ENCODE measurements at places on chromosomes 16 and 17.

GRCh38 chr17:52106072-52106471 lies 52.4 kb downstream of the CA10 start:
- DNase-seq: no peak

DNA sequence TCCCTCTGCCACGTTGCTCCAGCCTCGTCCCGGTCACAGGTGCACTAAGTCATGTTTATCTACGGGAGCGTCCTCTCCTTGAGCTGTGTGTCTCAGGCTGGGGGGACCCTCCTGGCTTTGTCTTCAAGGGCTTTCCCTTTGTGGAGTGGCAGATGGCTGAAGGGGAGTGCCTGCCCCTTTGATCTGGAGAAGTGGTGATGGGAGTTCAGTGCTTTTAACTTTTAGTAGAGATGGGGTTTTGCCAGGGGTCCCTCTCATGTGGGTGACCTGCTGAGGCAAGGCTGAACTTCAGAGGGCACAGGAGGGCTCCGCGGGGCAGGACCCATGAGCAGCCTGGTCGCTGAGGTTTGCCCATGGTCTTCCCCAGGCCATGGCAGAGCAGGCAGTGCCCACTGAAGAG lies 73.1 kb upstream of the CDC42EP4 start:
- DNase-seq: no peak

GRCh38 chr17:66636111-66636510 lies 198.8 kb upstream of the CACNG5 start:
- DNase-seq: no peak

- DNase-seq: no peak
Observed at GRCh38 chr17:71503710-71504465, 616.9 kb upstream of the SOX9 start.

DNA sequence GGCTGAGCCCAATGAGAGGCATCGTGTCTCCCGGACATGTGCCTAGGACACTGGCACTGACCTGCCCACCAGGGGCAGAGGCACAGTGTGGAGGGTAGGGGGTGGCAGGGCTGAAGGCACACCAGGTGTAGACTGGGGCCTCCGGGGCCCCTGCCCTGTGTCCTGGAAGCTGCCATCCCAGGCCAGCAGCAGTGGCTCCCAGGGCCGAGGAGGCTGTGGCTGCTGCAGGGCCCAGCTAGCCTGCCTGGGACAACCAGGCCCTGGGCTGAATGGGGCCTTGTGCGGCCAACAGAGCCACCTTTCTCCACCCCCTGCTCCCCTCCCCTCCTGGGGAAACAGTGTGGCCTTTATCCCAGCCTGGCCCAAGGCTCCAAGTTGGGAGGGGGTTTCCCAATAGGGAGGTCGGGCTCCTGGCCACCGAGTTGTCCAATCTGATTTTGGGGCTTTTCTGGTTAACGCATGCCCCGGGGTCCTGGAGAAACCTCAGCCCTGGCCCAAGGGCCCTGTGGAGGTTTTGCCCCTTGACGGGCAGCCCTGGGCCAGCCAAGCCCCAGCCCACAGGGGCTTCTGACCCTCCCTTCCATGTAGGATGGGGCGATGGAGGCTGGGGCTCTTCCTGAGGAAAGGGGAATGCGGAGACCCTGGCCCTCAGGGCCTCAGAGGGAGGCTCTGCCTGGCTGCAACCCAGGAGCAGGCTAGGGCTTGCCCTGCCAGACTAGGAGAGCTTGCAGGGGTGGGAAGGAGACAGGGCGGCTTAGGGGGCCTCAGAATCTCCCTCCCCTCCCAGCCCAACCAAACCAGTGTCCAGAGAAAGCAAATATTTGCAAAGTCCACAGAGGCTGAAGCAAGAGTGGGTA lies 4.2 kb downstream of the MTSS2 start:
- DNase-seq: no peak

DNA sequence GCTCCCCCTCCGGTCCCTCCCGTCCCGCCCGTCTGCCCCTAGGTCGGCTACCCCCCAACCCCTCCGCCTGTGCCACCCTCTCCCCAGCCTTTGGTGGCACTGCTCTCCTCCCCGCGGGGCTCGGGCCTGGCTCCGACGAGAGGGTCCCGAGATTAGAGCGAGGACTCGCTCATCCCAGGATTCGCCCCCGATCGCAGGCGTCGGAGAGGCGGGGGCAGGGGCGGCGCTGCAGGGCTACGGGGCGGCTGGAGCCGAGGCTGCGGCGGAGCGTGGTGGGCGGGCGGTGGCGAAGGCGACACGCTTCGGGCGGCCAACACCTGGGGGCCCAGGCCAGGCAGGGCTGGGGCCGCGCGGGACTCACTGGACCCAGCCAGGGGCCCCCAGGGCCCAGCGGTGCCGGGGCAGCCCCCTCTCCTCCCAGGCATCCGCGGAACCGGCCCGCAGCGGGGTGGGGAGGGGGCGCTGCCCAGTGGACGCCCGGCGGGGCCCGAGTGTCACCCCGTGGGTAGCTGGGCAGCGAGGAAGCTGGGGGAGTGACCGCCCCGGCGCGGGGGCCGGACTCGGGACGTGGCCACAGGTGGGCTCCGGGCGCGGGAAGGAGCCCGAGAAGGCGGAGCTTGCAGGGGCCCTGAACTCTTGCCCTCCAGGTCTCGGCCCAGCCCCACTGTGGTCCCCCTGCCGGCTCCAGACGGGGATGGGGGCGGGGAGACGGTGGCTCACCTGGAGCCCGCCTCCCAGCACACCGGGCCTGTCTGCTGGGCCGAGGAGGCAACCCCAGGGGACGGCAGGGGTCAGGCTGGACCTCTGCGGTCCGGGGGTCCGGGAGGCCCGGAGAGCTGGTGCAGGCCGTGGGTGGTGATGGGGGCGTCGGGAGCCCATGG lies 1.5 kb downstream of the MGAT5B start:
- no peak for DNase-seq

GRCh38 chr17:30336369-30337171 lies 2.7 kb upstream of the TMIGD1 start:
- DNase-seq: peak; percentile 91

DNA sequence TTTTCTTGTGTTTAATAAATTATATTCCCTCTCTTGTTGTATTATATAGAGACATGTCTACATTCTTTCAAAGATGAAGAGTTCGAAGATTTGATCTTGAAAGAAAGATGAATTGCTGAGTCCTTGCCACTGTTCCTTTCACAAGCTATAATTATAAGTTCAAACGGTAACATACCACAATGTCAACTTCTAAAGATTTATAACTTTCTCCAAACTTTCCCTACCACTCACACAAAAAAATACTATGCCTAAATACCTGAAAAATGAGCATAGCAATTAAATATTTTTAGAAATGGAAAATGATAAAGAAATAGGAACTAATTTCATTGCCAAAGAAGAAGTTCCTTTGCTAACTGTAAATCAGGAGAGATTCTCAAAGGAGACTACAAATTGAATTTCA lies 50.6 kb downstream of the BRIP1 start:
- DNase-seq: no peak

- DNase-seq: no peak
Observed at GRCh38 chr17:27944546-27945332, 51.6 kb upstream of the LYRM9 start.

GRCh38 chr17:65311261-65311660 lies 174.1 kb downstream of the RGS9 start:
- DNase-seq: no peak

GRCh38 chr16:11236461-11237254 lies 19.3 kb downstream of the SOCS1 start:
- no peak for DNase-seq

DNA sequence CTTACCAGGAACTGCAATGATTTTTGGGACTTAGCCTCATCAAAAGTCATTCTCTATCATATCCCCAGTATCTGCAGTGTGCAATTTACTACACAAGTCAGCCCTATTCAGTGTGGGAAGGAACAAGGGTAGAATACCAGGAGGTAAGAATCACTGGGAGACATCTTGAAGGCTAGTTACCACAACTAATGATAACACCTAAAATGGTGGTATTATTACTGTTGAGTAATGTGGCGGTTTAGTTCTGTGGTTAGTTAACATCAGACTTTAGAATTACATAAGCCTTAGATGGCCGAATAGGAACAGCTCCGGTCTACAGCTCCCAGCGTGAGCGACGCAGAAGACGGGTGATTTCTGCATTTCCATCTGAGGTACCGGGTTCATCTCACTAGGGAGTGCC lies 567.9 kb upstream of the CDH11 start:
- DNase-seq: no peak

- DNase-seq: no peak
Observed at GRCh38 chr16:30113711-30114333, 485 bp upstream of the GDPD3 start.

GRCh38 chr16:78428193-78428592 lies 328.7 kb downstream of the WWOX start:
- DNase-seq: peak; percentile 42

- DNase-seq: peak; percentile 89
Observed at GRCh38 chr16:48526058-48526957, 83.7 kb downstream of the N4BP1 start.

- no peak for DNase-seq
Observed at GRCh38 chr17:15398736-15399331, 57.4 kb upstream of the TEKT3 start.

DNA sequence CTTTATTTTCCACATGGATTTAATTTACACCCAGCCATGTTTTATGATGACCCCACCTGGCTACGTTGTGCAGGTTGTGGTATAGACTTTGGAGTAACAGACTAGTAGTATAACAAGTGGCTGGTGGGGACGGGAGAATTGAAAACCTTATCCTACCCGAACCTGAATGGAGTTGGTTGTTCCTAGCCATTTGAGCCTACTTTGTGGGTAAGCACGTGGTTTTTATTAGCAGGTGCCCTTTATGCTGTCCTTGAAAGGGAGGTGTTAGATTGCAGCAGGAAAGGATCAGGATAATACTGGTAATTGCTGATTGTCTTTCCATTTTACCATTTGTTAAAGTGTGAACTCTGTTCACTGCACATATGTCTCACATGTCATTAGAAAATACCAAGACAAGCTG lies 31.9 kb upstream of the PHAF1 start:
- DNase-seq: no peak

GRCh38 chr17:69314246-69315065 lies 12.5 kb downstream of the ABCA5 start:
- DNase-seq: no peak

DNA sequence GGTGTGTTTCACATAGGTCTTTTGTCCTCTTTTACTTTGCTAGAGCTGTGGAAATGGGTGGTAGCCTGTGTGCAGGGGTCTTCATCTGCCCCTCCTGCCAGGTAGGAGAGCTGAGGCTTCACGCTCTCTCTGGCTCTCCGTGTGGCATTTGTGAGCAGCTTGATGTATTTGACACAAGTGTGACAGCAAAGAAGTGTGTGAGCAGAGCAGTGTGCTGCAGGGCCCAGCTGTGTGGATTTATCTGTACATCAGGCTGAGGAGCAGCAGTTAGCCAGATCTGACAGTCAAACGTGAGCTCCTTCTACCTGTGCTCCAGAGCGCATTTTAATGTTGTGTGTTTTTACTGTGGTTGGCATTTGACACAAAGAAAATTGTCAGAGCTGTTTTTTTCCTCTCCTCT lies 101.8 kb downstream of the FTO start:
- no peak for DNase-seq

DNA sequence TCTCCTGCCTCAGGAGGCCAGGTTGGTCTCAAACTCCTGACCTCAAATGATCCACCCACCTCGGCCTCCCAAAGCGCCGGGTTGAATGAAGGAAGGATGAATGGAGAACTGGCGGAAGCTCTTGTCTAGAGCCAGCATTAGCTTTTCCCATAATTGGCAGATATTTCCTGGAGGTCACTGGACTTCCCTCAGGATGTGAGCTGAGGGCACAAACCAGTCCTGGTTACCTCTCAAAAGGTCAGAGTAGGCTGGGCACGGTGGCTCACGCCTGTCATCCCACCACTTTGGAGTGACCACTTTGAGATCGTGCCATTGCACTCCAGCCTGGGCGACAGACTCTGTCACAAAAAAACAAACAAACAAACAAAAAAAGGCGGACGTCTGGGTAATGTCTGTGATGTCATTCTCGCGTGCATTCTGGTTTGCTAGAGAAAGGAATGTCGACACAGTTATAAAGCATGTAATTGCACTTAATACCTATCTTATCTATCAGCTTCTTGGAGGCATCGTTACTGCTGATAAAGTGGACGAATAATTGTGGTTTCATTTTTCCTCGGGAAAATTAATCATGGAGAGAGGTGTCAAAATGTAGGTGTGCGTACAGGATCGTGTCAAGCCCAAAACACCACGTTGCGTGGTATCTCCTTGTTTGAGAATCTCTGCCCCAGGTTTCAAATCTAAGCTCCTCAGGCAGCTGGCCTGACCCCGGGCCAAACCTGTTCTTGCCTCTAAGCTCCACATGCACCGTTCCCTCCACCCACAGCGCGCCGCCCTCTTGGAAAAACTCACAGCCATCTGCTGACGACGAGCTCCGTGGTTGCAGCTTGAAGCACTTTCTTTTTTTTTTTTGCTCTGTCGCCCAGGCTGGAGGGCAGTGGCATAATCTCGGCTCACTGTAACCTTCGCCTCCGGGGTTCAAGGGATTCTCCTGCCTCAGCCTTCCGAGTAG lies 6.4 kb upstream of the CRK start:
- DNase-seq: no peak

DNA sequence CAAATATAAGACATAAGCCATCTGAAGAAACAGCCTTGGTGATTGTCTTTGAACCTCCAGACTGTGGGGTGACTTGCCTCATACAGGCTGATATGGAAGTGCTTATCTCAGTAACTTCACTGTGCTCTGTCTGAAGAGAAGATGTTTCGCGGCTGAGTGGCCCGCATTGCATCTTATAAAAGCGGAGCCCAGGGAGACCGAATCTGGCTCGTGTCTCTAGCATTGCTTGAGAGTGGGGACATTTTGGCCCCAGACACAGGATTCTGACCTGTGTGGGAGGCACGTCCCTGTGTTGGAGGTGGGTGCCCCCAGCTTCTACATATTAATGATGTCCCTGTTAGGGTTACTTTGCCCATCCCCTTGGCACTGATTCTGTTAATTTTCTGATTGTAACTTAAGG lies 66.4 kb downstream of the METRNL start:
- no peak for DNase-seq

DNA sequence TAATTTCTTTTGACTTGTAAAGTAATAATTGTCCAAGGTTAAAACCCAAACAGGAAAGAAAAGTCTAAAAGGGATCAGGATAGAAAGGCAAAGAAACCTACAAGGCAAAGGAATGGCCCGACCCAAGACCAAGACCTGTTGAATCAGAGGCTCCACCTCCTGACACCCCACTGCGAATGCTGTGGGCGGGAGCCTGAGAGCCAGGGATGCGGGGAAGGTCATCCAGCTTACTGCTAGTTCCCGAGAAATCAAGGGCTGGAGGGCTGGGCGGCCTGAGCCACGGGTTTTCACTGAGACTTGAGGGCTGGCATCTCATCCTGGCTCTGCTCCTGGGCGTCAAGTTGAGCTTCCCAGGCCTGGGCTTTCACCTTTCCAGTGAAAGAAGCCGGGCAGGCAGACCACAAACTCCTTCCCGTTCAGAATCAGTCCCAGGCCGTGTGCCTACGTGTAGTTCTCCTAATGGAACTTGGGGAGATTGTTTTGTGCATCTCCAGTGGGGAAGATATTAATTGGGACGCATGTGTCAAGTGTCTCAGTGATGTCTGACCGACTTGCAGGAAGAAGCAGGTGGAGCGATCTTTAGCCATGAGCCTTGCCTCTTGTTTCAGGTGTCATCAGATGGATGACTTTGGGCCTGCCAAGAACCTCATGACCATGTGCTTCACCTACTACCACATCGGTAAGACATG lies 36.9 kb downstream of the CIBAR2 start:
- no peak for DNase-seq
